ENCODE measurements at places on chromosomes 3 and 15.

- no peak for DNase-seq
These were observed 568 bp upstream of the NEK4 start for GRCh38 chr3:52771334-52771681.

- DNase-seq = no peak
These were observed 1.1 kb upstream of the GYG1 start for GRCh38 chr3:148990236-148990635.

DNA sequence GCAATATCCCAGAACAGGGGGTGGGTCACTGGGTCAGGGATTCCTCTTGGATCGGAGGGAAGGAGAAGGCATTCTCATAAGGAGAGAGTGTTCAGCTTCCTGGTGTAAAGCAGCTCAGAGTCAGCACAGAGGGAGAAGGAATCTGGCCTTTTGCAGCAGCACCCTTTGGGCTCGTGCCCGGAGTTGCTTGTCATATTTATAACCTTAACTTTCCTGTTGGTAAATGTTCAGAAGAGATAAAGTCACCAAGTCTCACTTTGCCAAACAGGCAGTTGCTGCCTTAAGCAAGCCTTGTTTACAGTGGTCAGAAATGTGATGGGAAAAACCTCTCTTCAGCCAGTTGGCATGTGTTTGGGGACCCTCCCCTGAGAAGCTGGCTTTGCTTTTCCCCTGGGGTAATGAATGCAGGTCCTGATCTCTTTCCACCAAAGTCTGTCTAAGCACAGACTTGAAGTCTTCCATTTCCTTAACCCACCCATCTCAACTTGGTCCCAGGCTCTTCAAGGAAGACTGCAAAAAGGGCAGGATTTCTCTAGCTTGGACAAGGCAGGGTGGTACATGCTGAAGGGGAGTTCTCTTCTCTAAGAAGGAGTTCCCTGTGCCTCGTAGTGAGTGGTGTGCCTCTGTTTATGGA lies 206.9 kb upstream of the BHLHE40 start:
- peak; percentile 80 for DNase-seq

GRCh38 chr3:156576651-156577348 lies 21.9 kb upstream of the SSR3 start:
- no peak for DNase-seq

DNA sequence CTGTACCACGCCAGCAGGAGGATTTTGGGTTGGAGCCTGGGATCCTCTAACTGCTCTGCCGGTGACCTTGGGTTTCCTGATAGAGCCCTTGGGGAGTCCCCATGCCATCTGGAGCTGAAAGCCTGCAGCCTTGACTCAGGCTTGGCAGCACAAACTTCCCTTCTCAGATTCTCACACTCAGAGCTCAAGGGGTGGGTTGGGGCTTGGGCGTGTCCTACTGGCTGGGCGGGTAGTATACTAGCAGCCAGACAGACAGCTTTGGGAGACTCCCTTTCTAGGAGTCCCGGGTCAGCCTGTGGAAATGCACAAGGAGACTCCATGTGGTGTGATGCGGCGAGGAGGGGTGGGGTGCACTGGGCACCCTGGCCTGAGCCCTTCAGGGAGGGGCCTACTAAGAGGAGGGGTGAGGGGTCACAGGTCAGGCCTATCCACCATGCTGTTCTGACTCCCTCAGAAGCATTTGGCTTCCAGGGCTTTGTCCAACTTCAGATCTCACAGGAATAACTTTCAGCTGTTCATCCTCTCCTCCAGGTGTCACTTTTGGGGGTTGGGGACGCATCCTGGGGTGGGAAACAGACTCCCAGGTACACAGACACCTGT lies 21.6 kb upstream of the PLXNA1 start:
- DNase-seq = peak; percentile 73

DNA sequence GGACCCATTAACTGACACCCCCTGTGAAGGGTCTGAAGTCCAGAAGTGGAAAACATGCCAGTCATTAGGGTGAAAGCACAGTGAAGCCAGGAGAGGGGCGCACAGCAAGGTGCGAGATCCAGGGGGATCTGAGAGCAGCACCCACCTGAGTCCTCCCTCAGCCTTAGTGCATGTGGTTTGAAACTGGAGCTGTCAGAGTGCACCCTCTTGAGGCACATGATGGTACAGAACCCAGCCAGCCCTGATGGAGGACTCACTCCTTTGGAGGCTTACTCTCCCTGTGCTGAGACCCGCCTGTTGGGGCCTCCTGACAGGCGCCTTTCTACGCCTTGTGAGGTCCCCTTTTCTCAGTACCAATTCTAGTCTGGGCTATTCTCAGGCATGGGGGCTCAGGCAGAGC lies 77.8 kb downstream of the IL20RB start:
- DNase-seq = no peak

GRCh38 chr15:89445518-89445917 lies 50.9 kb downstream of the RHCG start:
- DNase-seq = no peak

DNA sequence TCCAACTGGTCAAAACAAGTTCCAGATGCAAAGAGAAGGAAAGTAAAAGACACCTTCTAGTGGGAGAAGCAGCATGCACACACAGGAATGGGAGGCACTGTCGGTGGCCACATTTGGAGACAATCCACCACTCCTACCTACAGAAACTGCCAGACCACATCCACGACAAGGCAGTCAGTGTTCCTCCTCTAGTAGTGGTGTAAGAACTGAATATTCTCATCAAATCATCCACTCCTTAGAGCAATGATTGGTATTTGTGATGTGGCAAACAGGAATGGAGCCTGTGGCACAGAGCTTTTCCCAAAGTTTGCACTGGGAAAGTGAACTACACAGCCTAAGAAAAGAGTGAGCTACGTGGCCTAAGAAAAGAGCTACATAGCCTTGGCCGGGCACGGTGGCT lies 5.1 kb upstream of the SPINT1 start:
- no peak for DNase-seq

GRCh38 chr3:27696906-27697305 lies 25.2 kb downstream of the EOMES start:
- DNase-seq = no peak

DNA sequence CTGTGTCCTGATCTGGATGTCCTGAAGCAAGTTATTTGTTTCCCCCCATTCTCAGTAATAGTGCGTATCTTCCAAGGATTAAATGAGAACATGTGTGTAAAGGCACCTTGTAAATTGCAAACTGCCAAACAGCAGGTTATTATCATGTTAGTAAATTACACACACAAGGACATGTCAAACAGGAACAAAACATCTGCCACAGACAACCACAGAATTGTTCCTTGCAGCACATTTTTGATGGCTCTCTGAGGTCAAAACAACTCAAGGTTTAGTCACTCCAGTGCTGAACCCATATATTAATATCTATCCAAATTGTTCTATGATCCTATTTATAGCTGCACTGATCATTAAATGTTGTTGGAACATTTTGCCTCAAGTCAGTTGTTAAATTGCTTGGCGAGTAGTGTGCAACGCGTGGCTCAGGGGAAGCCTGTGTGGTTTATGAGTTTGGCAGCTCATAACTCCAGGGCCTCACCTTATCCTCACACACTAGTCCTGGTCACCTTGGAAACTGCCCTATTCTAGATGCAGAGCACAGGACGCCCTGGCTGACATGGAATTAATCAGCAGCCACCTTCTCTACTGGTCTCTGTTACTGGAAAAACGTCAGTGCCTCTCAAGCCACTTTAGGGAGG lies 46.3 kb upstream of the CDV3 start:
- DNase-seq = no peak

- DNase-seq = no peak
These were observed 139.0 kb downstream of the FAM43A start for GRCh38 chr3:194824701-194825111.

- no peak for DNase-seq
These were observed 15.8 kb downstream of the SLC9A9 start for GRCh38 chr3:143832433-143832832.

DNA sequence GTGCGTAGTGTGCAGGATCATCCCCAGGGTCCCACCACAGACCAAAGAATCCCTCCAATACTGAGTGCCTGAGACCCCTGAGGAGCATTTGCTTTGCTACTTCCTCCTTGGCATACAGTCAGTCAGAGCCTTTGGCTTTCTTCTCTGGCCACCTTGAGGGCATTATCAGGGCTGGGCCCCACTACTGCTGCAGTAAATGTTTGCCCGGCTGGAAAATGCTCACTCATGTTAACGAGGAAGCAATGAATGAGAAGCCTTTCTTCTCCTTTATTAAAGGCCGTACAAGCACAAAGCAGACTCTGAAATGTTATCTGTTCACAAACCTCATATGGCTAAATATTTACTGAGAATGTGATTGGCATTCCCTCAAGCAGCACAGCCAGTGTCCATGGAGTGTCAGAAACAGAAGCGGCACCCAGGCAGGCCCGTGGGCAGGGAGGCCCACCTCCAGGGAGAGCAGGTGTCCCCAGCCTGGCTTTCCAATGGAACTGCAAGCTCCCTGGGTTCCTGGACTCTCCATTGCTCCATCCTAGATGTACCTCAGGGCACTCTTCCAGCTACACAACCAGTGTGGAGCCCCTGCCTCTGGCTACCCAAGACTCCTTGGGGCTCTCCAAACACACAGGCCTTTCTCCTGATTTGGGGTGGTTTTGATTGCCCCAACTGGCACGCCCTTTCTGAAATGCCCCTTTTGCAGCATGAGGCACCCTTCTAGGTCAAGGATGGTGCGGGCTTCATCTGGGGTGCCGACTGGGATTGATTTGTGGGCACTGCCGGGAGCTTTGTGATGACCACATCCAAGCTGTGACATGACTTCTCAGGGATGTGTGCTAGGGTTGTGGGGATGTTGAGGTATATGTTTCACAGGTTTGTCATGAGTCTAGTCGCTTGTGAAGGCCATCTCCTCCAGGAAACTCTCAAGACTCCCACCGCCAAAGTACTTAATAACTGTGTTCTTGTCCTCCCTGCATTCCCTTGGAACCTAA lies 195.6 kb downstream of the FAM43A start:
- no peak for DNase-seq

GRCh38 chr3:151008699-151009098 lies 36.2 kb upstream of the CLRN1 start:
- DNase-seq = no peak

GRCh38 chr3:149327156-149327555 lies 6.3 kb downstream of the TM4SF18 start:
- no peak for DNase-seq

DNA sequence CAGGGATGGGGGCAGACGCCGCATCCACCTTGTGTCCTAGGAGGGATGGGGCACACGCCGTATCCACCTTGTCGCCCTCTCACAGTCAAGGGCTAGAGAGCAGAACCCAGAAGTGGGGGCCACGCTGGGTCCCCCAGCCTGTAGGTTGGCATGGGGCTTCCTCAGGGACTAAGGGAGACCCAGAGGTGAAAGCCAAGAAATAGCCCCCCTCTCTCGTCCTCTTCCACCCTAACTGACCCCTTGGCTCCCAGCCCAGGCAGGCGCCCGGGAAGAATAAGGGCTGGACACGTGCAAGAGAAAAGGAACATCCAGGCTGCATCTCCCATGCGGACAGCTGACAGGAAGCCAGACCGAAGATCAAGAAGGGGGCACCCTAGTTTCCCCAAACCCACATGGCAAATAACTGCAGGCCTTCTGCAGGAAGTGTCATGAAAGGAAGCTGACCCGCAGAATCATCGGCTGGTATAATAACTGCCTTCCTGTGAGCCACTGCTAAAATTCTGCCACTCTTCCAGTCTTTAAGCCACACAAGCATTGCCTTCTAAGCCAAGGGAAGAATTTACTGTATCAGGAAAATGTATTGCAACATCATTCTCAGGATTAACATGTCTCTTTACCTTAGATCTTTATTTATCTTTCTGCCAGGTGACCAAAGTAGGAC lies 38.5 kb upstream of the TFRC start:
- no peak for DNase-seq

GRCh38 chr15:57061696-57062095 lies 143.3 kb downstream of the TCF12 start:
- DNase-seq = no peak

- DNase-seq = no peak
These were observed 100.2 kb downstream of the GHSR start for GRCh38 chr3:172347895-172348679.

DNA sequence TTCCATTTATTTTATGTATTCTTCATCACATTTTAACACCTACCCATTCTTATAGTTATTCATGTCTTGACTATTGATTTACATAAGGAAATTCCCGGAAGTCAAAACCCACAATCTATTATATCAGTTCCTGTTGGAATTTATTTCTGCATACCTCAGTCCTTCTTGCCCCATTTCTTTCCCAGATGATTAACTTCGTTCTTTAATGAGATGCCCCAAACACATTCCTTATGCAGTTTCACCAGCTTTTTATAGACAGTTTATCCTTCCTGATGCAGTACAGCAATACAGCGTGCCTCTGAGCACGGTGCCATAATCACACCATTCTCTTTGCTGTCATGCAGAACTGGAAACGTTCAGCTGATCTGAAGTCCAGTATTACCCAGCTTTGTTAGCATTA lies 175.8 kb upstream of the NANOGP8 start:
- DNase-seq = no peak

DNA sequence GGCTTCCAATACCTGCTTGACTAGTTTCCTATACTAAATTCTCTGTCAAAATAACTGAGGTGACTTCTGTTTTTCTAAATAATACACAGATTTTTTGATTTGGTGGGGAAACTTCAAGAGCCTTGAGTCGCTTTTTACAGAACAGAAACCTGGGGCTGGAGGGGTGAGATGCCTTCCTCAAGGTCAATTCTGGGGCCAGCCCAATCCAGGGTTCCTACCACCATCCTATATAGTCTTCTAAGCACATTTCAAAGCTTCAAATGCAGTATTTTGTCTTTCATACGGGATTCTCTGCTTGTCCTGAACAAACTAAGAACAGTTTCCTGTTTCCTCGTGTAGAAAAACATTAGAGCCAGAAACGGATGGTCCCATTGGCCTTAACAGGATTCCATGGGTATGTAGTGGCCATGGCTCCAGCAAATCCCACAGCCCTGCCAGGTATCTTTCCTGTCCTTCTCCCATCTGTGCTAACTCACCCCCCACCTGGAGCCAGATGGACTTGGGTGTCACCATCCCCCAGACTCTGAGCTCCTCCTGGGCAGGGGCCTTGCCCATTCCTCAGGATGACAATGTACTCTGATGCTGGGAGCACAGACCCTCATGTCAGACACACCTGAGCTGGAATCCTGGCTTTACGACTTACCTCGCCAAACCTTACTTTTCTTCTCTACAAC lies 146.9 kb downstream of the KLF13 start:
- no peak for DNase-seq

GRCh38 chr3:159077860-159078259 lies 276.0 kb downstream of the MFSD1 start:
- no peak for DNase-seq

DNA sequence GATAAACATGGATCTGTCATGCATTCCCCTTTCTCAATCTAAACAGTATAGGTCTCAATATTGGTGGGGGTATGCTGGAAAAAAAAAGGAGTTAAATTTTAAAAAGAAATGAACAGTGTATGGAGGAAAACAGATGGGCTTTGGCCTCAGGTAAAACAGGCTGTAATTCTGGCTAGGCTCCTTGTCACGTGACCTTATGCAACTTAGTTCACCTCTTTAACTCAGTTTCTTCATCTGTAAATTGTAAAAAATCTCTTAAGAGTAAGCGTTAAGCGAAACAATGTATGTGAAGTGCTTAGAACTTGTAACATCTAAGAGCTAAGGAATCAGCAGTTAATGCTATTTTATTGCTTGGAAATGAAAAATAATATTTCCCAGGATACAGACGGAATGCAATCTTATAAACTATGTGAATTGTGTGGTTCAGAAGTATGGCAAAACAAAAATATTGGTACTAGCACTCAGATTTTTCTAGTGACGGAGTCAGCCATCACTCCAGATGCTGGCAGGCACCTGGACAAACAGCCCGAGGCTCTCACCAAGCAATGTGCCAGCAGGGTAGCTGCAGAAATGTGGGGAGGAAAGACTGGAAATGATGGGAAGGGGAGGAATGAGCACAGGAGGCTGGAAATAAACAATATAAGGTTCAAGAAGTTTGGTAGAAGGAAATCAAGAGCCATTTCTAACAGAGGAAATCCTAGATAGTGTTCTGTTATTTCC lies 172.8 kb downstream of the USP13 start:
- no peak for DNase-seq
